ENCODE measurements at places on chromosomes 2 and 18.

GRCh38 chr2:156452971-156453370 is 16.8 kb downstream of the GPD2 start:
- no peaks in the 10 kb centered on the region for H3K4me1 ChIP-seq
- H3K36me3 ChIP-seq, result peaks cover 36% of the 10 kb centered on the region

GRCh38 chr2:24365051-24365450 is 4.7 kb upstream of the ITSN2 start:
- DNase-seq, result no peak
- H3K36me3 ChIP-seq, result no peaks in the 10 kb centered on the region
- H3K27me3 ChIP-seq, result peaks cover 3% of the 10 kb centered on the region
- H3K4me3 ChIP-seq, result no peak overlapping the region

DNA sequence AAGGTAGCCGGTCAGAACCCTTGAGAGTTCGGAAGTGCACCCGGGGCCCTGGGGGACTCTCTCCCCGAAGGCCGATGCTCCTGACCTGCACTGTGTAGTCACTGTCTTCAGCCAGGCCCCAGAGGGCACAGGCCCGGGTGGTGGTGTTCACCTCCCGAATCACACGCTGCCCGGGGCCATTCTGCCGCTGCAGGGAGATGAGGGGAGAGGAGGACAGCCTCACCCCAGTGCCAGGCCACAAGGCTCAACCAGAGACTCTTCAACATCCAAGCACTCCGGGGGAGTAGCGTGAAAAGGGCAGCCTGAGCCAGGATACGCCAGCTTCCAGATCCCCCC is 1.1 kb downstream of the FNDC4 start:
- H3K27me3 ChIP-seq, result peaks cover 50% of the 10 kb centered on the region
- peaks cover 22% of the 10 kb centered on the region for H3K4me1 ChIP-seq
- H3K36me3 ChIP-seq, result no peaks in the 10 kb centered on the region

- H3K36me3 ChIP-seq, result peaks cover 17% of the 10 kb centered on the region
- no peak for DNase-seq
- H3K4me3 ChIP-seq, result no peak overlapping the region
These were observed 105.2 kb upstream of the TFCP2L1 start for GRCh38 chr2:121390082-121390692.

DNA sequence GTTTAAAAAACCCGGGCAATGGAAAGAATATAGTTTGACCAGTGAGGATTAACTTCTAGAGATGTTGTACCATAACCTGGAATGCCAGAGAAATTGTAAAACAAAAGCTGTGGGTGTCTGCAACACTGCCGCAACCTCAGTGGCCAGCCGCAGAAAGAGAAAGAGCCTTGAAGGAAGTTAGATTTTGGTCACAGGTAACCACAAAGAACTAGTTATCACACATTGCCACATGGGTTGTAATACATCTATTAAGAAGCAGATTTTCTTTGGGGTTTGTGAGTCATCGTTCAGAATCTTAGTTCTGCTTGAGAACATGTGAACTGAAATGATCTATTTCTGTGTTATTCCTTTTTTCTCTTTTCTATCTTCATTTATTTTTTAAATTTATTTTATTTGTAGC is 222.9 kb upstream of the AGAP1 start:
- no peak overlapping the region for H3K27ac ChIP-seq
- DNase-seq, result peak; percentile 56
- H3K36me3 ChIP-seq, result no peaks in the 10 kb centered on the region
- peaks cover 4% of the 10 kb centered on the region for H3K4me1 ChIP-seq
- peaks cover 71% of the 10 kb centered on the region for H3K27me3 ChIP-seq
- no peak overlapping the region for H3K4me3 ChIP-seq

- H3K27me3 ChIP-seq, result peaks cover 2% of the 10 kb centered on the region
- no peak for DNase-seq
- no peaks in the 10 kb centered on the region for H3K36me3 ChIP-seq
These were observed 66.7 kb upstream of the BCL2L11 start for GRCh38 chr2:111053825-111054515.
